Glutamatergic neuron (in vitro differentiated cells): ENCODE measurements at places on chromosomes 7 and 10.

- no peak overlapping the region for H3K27ac ChIP-seq
- H3K36me3 ChIP-seq, result no peaks in the 10 kb centered on the region
- H3K27me3 ChIP-seq, result no peaks in the 10 kb centered on the region
- H3K4me3 ChIP-seq, result no peak overlapping the region
These were observed 573.0 kb upstream of the IGFBP3 start for GRCh38 chr7:46494028-46494427.

DNA sequence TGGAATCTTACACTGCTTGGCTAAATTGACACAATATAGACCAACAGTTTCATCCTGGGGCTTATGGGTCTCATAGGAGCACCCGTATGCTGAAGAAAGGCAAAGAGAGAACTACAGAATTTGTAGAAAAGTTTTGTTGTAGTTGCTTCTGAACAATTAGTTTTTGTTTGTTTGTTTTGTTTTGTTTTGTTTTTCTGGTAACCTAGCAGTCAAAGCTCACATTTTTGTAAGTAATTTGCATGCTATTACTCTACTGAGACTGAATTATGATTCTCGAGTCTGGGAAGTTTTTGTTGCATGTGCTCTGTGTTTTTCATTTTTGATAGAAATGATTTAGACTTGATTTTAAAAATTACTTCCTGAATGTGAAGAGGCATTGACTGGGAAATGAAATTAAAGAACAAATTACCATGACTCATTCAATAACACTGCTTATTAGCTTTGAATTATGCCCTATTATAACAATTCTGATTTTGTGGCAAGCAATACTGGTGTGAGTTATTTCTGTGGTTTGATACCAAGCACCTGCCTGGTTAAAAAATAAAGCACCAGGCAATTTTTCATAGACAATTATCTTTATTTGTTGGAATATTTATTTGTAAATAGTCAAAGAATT lies 438 bp downstream of the LSMEM1 start:
- no peak for DNase-seq
- H3K4me3 ChIP-seq, result no peak overlapping the region
- H3K36me3 ChIP-seq, result no peaks in the 10 kb centered on the region
- H3K27ac ChIP-seq, result no peak overlapping the region

DNA sequence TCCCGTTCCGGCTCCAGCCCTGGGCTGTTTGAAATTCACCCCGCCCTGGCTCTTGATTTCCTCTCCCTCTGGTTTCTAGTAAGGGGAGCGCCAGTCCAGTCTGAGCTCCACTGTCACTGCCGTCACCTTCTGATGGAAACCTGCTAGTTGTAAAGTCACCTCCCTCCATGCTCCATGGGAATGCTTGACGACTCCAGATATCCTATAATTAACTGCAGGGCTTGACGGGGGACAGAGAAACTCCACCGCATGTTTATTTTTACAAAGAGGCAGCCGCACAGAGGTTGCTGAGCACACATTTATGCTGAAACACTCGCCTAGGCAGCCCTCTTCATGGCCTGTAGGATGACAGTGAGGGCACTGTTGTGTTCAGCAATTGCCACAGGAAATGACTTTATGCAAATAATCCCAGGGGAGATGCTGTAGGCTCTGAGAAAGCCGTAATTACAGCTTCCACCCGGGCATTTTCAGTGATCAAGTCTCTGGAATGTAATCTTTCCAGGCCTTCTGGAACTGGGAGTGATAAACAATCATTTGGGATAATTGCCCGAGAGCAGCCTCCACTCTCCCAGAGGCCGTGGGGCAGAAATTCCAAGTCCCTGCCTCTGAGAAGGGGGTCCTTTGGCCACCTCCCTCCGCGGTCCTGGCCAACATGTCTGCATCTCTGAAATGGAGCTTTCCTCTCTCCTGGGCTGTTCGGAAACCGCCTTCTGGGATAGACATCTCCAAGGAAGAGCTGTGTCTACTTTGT lies 300.5 kb downstream of the KLF6 start:
- peaks cover 3% of the 10 kb centered on the region for H3K27me3 ChIP-seq
- no peak overlapping the region for H3K4me3 ChIP-seq
- peaks cover 16% of the 10 kb centered on the region for H3K4me1 ChIP-seq
- H3K27ac ChIP-seq, result no peak overlapping the region
- H3K36me3 ChIP-seq, result peaks cover 12% of the 10 kb centered on the region

DNA sequence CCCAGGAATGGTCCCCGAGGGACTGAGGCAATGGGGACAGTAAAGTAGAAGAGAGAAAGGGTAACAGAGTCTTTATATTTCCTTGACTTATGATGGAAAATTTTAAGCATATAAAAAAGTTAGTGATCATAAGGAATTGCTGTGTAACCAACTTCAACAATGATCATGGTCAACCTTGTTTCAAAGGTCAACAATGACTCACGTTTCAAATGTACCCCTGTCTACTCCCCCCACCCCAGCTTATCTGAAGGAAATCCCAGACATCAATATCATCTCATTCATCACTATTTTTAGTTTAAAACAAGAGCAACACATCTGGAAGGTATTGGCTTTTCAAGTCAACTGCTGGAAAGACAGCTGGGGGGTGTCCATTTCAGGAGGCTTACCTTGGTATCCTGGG lies 92.9 kb downstream of the SMURF1 start:
- no peak overlapping the region for H3K4me3 ChIP-seq
- no peak for DNase-seq
- H3K4me1 ChIP-seq, result no peaks in the 10 kb centered on the region
- peaks cover 3% of the 10 kb centered on the region for H3K27me3 ChIP-seq
- H3K36me3 ChIP-seq, result peaks cover 14% of the 10 kb centered on the region
- H3K27ac ChIP-seq, result no peak overlapping the region

GRCh38 chr7:144725070-144725469 lies 110.8 kb downstream of the TPK1 start:
- H3K27ac ChIP-seq, result no peak overlapping the region
- no peak for DNase-seq
- H3K4me1 ChIP-seq, result no peaks in the 10 kb centered on the region
